ENCODE measurements at places on chromosomes 11 and 22.

DNA sequence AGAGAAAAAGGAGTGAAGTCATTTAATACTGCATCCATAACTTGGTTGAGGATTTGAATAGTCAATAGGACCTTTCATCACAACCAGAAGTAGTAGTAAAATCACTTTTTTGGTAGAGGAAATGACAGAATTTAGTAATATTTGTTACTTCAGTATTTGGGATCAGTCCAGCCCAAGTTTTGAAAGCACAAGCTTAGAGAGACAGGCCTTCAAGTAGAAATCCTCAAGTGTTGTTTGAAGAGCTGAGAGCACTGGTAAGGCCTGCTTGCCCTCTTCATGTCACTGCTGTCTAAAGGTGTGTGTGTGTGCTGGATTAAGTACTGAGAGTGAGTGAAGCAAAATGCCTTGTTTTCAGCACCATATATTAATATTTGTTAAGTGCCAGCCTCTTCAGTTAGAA lies 137.3 kb downstream of the WNT11 start:
- DNase-seq = no peak

DNA sequence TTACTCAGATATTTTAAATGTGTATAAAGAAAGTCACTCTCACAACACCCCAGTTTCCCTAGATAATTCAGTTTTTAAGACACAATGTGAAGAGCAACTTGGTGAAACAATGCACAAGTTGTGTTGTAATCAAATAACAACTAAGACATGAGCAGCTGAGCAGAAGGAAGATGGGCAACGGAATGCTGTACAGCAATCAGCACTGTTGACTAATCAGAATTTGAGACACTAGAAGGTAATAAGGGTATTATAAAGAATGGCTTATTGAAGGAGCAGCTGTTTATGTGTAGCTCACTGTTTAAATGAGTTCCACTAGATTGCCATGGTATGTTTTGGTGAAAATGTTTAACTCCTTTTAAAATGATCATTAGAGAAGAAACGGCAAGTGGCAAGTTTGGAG lies 60.1 kb downstream of the SOX6 start:
- DNase-seq = no peak

GRCh38 chr22:25064894-25065560 lies 112.5 kb downstream of the KIAA1671 start:
- no peak for DNase-seq

DNA sequence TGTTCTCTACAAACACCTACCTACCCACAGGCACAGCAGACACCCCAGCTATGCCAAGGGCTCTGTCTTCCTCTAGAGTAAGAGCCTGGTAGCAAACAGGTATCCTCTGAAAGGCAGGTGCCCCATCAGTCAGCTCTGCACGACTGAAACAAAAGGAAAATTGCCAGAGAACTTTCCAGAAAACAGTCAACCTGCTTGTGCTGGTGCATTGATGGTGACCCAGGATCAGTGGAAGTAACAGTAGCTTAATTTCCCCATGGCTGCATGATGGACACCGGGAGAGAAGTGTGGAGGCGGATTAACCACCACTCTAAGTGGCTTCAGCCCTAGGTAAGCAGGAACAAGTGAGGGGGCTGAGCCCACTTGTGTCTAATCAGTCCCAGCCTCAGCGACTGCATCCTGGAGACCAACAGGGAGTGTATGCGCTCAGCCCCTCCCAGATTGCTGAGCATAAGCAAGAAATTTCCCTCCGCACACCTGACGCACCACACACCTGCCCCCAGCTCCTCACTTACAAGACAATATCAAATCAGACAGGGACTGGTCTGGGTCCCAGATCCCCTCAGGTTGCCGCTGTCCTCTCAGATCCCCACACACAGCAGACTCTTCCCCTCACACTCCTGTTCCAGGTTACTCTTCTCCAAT lies 70.7 kb upstream of the IGLL5 start:
- DNase-seq = no peak

DNA sequence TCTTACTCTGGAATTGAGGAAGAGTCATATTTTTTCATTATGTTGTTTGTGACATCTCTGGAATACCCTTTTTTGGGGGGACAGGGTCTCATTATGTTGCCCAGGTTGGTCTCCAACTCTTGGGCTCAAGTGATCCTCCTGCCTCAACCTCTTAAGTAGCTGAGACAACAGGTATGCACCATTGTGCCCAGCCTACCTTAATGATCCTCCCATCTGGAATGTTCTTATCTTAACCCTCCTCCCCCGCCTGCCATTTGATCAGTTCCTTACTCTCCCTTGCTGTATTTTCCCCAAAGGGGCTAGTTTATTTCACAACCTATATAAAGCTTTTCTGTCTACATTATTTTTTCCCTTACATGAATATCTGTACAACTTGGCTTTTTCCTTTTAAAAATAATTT lies 594.7 kb downstream of the METTL15 start:
- DNase-seq = no peak

- DNase-seq = no peak
Observed at GRCh38 chr11:17452668-17453067, 24.0 kb downstream of the ABCC8 start.

- DNase-seq = no peak
Observed at GRCh38 chr11:72141066-72141465, 5.5 kb downstream of the FOLR3 start.
